ENCODE measurements at places on chromosomes 5 and 9.
A peak's percentile ranks its signal among the peaks of the same experiment; 100 is the strongest.

DNA sequence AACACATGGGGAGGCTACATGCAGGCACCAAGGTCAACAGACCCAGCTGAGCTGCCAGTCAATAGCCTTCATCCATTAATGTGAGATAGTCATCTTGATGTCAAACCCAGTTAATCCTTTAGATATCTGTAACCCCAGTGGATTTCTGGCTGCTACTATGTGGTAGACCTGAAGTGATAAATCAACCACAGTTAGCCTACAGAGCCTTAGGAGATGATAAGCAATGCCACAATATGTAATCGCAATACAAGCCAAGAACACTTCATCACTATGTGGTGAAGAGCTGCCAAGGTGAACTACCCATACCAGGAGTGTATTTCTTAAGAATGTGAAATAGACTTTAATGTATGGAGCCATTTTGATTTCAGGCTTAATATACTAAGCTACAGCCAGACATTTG is 1175.5 kb downstream of the DTWD2 start:
- DNase-seq = no peak

DNA sequence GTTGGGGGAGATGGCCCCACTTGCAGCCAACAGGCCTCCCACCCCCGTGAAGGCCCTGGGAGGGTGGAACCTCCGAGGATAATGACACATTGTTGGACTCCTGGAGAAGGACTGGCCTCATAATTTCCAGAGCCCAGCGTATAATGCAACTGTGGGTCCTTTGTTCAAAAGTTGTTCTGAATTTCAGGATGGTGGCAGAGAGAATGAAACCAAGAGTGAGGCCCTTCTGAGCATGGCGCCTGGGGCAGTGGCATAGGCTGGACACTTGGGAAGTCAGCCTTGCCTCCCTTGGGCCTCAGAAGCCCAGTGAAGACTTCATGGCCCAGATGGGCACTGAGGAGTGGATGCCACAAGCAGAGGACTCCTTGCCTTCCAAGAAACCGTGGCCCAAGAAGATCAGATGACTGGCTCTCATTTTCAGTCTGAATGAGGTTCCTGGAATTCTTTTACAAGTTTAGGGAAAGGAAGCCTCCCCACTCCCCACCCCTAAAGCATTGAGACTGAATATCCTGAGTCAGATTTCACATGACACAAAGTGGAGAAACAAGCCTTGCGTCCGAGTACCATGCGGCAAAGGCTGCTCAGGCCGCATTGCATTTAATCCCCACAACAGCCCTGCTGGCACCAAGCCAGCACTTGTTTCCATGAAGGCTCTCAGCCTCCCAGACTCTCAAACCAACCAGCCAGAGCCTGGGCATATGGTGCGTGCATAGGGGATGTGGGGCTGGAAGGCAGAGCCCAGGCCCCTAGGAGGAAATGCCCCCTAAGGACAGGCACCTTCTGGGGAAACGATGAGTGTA is 96.7 kb upstream of the SMIM23 start:
- DNase-seq = no peak

- DNase-seq = no peak
Observed at GRCh38 chr9:87479801-87480201, 17.9 kb upstream of the DAPK1 start.

DNA sequence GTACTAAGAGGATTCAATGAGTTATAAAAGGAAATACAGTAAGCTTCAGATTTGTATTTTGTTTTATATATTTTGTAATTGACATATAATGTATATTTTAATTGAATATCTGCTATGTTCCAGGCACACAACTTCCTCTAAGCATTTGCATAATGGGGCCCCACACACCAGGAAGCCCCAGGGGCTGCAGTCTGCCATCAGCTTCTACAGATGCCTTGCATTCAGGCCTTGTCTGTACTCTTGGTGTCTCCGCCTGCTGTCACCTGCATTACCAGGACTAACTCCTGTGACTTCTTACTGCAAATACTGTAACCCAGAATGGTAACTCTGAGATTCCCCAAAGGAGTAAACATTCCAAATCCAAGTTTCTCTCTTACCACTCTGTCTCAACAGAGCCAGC is 20.6 kb downstream of the ARL15 start:
- DNase-seq = no peak

GRCh38 chr5:55913466-55914413 is 62.6 kb downstream of the IL31RA start:
- DNase-seq = no peak

DNA sequence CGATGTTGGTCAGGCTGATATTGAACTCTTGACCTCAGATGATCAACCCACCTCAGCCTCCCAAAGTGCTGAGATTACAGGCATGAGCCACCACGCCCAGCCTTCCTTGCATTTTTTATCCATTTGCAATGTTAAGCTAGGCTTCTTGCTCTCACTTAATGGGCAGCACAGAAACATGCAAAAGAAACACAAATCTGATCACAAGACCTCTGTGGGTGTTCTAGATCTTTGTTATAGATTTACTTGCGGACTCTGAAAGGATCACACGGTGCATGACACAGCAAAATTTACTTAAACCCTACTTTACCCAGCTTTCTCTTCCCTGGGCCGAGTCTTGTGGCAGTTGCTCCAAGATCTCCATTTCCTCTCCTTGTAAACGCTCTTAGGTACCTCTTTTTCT is 71.3 kb downstream of the PSAT1 start:
- no peak for DNase-seq

DNA sequence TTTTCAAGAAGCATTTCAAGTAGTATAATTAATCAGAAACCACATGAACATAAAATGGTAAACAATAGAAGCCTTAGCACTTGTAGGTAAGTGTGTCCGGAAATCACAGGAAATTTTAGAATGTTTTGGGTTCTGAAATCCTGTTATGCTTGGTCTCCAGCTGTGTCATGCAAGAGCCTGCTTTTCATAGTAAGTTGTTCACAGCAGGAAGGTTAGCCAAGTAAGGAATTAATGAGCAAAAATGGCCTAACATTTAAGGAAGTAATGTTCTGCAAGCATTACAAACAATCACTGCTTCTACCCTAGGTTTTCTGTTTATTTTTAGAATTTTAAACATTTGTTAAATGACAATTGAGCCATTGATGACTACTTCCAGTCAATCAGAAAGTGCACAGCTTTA is 669.5 kb downstream of the SLCO4C1 start:
- DNase-seq = no peak

DNA sequence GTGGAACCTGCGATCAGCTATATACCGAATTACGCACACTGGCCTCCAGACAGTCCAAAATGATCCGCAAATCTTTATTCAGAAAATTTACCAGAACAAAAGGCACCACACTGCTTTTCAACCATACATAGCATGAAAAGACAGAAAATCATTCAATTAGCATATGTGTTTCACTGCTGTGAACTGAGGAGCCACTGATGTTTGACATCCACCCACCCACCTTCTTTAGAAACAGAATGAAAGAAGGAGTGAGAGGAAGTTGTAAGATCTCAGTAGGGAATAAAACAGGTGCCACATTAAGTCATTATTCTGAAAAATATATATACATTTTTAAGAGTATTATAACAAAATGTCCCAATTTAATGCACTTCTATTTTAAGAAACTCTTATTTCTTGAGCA is 156.8 kb downstream of the NFIB start:
- DNase-seq = no peak

GRCh38 chr5:41213340-41213739 is at the start of gene C6:
Gene C6, minus strand, starts transcription at chr5:41213532. Its CDS starts 10,302 bp downstream, at chr5:41203230.
- DNase-seq = no peak

DNA sequence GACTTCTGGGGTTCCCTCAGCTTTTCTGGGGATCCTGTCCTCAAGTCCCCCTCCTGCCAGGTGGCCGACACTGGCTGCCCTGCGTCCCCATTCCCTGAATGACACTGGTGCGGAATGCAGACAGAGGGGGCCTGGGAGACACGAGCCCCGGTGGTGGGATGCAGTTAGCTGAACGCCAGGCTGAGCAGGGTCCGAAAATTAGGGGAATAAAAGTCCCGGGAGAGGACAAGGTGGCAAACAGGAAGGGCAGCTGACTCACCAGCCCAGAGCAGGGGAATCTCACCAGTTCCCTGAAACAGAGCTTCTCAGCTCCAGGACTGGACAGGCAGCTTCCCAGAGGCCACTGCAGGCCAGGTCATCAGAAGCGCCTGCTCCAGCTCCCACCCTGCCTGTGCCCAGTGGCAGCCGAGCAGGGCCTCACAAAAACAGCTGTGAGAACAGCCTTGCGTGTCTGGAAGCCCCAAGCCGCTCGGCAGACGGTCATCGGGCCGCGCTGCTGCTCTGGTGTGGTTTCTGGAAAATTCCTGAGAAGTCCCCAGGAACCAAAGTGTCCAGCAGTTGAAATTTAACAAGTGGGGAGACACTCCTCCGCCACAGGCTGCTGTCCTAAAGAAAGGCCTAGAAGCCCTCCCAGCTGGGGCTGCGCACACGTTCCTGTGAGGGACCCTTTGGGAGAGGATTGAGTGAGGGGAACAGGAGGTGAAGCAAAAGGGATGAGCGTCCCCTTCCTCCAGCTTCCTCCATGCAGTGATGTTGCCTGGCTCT is 47.6 kb upstream of the EXOC3 start:
- peak; percentile 12 for DNase-seq

- no peak for DNase-seq
Observed at GRCh38 chr9:87039809-87040392, 92.6 kb upstream of the GAS1 start.

DNA sequence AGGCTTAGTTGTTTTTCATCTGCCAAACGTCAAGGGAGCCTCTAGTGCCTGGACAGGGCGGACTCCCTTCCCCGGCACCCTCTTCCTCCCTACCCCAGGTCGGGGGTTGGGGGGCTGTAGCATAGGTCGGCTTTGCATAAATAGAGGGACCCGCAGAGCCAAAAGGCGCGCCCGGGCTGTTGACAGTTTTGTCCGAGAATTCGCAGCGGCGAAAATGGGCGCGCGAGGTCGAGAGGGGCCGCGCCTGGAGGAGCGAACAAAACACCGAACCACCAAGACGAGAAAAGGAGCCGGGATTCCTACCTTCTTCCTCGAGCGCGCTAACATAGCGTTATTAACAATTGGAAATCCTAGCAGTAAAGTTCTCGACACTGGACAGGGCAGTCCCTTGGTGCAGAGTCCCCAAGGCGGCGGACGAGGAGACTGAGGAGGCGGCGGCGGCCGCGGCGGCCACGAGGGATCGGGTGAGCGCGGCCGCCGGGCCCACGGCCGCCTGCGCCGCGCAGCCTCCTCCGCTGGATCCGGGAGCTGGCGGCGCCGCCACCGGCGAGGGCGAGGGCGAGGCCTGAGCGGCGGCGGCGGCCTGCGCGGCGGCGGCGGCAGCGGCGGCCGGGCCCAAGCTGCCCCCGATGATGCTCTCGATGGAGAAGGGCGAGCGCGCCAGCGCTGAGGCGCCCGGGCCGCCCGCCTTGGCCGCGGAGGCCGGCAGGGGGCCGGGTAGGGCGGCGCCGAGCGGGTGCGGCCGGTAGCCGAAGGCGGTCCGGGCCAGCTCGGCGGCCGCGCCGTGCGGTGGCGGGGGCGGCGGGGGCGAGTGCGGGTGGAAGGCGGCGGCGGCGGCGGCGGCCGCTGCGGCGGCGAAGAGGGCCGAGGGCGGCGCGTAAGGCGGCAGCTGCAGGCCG is 1.7 kb downstream of the FOXD1 start:
- DNase-seq = no peak

DNA sequence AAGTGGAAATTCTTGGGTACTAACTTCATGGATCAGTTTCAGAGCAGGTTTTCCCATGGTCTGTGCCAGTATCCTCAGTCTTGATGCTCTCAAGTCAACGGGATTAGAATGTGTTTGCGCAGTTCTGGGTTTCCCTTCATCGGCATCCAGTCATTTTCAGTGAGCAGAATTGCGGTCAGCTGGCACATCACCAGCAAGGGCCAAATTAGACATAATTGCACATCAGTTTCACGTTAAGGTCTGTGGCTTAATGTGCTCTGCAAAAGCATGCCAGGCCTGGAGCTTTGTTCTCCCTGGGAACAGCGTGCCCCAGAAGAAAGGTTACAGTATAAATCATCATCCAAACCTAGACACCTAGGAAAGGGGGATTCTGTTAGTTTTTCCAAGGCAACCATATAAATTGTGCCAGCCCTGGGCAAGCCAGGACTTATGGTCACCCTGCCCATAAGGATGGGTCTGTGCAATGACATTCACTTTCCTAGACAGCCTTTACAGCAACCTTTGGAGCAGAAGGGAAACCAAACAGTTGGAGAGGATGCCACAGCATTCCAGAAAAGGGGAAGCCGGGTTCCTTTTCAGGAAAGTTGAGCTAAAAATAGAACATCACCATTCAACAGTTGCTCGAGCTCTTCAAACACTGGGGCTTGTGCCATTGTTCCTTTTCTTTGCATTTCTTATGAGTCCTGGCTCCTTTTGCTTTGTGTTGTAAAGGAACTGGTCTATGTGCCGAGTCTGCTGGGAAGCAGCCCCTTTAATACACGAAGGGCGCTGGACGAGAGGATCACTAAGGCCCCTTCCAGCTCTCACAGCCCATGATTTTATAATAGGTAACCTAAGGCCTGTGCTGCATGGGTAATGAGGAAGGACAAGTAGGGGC is 23.1 kb downstream of the IQGAP2 start:
- DNase-seq = no peak

DNA sequence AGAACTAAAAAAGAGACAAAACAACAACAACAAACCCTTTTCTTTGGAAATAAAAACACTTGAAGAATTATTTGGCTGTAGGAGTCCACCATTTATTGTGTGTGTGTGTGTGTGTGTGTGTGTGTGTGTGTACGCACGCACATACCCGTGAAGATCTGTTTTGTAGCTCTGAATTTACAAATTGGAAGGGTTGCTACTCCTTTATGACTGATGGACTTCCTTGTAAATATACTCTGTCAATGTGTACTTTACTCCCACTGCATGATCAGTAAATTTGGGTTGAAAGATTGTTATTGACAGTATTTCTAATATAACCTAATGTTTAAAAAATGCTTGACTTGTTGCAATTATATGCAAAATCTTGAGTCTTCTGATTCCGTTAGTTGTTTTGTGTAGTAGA is 148.1 kb downstream of the ATG10 start:
- no peak for DNase-seq

GRCh38 chr9:90808398-90808797 is 6.8 kb downstream of the SYK start:
- no peak for DNase-seq

- no peak for DNase-seq
Observed at GRCh38 chr9:124507880-124508423, 753 bp upstream of the NR5A1 start.

- no peak for DNase-seq
Observed at GRCh38 chr5:86979811-86980411, 287.8 kb upstream of the RASA1 start.

- no peak for DNase-seq
Observed at GRCh38 chr5:56172241-56172640, 60.9 kb downstream of the ANKRD55 start.

- no peak for DNase-seq
Observed at GRCh38 chr9:13721481-13722235, 442.2 kb upstream of the MPDZ start.

DNA sequence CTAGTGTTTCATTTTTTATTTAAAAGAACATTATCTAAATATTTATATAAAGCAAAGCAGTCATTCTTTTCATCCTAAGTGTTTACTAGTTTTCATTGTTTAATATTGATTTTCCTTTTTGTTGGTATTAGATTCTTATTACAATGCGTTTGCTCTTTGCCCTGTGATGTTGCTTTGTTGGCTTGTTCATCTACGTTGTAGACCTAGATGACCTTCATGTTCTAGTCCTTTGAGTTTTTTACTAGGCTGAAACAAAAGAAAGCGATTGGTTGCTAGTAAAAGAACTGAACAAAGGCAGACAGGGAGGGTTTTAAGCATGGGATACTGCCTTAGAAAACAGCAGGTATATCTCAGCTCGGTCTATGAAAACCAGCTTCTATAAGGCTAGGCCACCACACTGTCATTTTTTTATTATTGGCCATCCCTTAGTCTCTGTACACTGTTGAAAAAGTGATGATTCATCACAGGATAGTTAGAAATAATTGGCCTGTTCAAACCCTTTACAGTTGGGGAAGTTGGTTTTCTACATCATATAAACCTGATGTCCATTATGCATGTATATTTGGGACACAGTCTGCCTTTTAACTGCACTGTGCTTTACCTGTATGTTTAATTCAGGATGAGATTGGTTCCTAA is 119.0 kb downstream of the ZCCHC7 start:
- DNase-seq = no peak

All from activated CD8-positive, alpha-beta memory T cell treated with anti-CD3 and anti-CD28 coated beads, Interleukin-2, amount 50 U/mL, for 4 hours (primary cell).